Common myeloid progenitor, CD34-positive (primary cell): ENCODE measurements at places on chromosomes 16 and 17.

- DNase-seq, result no peak
Observed at GRCh38 chr17:63447471-63448009, 1.4 kb upstream of the CYB561 start.

DNA sequence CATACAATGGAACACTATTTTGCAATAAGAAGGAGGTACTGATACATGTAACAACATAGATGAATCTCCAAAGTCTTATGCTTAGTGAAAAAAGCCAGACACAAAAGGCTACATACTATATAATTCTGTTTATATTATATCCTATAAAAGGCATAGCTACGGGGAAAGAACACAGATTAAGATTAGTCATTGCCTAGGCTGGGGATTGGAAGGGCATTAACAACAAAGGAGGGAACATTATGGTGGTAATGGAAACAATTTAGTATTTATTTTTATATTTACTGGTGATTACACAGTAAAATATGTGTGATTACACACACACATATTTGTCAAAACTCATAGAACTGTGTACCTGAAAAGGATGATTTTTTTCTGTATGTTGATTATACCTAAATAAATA lies 278.1 kb downstream of the ZFHX3 start:
- no peak for DNase-seq

DNA sequence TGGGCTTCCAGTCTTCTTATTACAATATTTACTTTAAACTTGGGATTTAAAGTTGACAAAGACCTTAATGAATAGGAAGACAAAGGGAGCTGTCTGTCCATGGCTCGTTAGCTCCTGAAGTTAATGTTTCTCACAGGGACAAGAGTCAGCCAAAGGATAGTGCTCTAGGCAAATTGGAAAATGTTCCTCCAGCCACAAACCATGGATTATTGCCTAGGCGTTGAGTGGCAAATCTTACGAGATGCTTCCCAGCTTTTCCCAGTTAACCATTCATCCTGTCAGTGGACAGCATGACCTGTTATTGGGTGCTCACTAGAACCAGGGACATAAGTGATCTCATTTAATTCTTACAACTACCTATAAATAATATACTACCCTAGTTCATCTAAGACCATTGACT lies 3.6 kb downstream of the TEX2 start:
- DNase-seq, result no peak

GRCh38 chr16:23469814-23470213 lies 16.8 kb upstream of the COG7 start:
- DNase-seq, result no peak

DNA sequence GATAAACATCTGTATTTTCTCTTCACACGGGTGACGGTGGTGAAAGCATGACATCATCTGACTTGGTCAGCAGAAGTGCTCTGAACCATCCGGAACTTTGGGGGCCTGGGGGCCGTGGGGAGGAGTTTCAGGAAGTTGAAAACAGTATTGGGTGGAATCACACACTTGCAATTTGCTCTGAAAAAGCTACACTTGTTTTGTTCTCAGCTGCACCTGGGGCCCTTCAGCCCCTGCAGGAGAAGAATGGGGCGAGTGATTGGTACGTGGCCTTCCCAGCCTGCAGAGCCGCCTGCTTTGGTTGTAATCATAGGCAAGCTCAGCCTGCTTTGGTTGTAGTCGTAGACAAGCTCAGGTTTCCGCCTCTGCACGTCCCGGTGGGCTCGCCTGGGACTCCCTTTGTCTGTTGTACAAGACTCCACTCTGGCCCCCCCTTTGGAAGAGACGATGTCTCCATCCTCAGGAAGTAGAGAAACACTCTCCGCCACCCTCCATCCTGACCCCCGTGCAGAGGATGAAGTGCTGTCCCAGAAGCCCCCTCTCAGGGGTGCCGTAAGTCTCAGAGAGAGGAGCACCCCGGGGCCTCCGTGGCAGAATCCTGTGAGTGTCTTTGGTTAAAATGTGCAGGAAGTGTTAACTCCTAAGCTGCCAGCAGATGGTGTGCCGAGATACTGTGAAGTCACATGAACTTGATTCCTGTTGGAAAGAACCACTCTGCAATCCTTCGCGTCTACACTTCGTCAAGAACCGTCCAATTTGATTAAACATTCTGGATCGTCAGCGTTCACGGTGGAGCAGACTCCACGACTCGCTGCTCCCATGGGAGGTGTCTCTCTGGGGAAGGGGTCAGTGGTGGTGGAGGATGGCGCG lies 5.4 kb downstream of the BANP start:
- DNase-seq, result peak; percentile 98

DNA sequence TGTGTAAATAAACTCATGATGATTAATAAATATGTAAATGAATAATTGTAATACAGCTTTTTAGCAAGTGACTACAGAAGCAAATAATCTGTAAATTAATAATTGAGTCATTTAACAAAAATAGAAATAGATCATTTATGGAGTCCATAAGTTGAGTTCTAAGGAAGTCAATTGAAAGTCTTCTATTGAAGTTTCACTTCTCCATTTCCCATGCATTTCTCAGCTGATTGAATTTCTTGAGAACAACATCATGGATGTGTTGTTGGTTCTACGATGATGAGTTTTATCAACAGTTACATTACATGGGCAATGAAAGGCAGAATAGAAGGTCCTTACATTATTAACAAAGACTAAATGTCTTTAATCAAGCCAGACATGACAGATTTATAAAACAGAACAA lies 290.4 kb downstream of the MAP2K6 start:
- no peak for DNase-seq

DNA sequence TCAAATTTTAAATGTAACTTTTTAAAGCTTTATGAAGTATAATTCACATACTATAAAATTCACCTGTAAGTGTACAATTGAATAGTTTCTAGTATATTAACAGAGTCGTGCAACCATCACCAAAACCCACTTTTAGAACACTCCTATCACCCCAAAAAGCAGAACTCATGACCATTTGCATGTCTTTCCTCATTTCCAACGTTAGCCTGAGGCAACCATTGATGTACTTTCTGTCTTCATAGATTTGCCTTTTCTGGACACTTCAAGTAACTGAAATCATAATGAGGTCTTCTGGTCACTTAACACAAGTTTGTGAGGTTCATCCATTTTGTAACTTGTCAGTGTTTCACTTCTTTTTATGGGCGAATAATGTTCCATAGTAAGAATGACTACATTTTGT lies 33.2 kb downstream of the METTL16 start:
- no peak for DNase-seq
